ENCODE measurements at places on chromosomes 3 and 15. TPM values are rescaled to one million over a fixed set of nuclear protein-coding genes. Genes with fewer than 3 reads are reported as not detected.

GRCh38 chr15:93477188-93477587, 388.2 kb upstream of the RGMA start:
- no peak for DNase-seq

DNA sequence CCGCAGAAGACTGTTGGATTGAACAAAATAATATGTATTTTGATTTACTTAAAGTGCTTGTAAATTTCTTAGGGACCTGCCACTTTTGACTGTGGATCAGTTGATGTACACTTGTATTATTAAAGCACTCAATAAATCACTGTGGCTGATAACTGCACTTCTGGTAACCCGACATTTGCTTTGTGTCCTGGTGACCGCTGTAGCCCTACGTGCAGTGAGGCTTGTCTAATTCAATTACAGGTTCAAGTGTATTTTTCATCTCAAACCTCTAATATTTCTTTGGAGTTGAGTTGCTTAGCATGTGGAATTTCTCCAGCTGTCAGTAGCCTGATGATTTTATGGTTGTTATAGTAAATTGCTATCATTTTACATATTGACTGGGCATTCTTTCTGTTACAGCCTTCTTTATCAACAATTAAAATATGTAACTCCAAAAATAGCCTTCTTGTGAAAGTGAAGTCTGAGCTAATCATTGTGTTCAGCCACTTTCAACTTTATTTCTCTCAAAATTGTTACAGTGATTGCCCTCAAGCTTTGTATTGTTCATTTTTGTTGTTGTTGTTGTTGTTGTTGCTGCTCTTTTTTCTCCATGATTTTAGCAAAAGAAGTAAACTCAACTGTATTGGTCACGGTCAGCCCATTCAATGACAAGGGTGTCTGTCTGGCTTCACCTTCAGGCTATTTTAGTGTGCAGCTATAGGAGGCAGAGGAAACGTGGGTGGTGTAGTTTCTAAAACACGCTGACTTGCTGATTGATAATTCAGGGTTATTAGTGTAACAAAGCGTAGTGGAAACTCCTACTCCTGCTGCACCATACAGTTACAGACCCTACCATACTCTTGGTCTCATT, 215.1 kb upstream of the UBE2E1 start:
- no peak for DNase-seq

DNA sequence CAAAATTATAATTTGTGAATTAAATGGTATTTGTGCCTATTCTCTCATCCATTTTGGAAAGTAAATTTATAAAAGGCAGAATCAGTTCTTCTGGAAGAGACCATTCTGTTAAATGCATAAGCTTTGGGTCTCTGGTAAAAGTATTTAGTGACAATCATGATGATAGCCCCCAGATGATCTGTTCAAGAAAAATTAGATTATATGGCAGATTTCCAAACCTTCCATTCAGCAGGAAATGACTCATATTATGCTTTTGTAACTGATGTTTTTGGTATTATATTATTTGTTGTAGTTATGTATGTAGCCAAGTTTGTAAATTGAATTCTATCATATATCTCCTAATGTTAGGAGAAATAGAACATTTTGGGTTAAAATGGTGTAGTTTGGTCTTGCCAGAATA, 340.8 kb upstream of the DPH6 start:
- no peak for DNase-seq

GRCh38 chr3:115102046-115102445, 45.0 kb downstream of the ZBTB20 start:
- no peak for DNase-seq

DNA sequence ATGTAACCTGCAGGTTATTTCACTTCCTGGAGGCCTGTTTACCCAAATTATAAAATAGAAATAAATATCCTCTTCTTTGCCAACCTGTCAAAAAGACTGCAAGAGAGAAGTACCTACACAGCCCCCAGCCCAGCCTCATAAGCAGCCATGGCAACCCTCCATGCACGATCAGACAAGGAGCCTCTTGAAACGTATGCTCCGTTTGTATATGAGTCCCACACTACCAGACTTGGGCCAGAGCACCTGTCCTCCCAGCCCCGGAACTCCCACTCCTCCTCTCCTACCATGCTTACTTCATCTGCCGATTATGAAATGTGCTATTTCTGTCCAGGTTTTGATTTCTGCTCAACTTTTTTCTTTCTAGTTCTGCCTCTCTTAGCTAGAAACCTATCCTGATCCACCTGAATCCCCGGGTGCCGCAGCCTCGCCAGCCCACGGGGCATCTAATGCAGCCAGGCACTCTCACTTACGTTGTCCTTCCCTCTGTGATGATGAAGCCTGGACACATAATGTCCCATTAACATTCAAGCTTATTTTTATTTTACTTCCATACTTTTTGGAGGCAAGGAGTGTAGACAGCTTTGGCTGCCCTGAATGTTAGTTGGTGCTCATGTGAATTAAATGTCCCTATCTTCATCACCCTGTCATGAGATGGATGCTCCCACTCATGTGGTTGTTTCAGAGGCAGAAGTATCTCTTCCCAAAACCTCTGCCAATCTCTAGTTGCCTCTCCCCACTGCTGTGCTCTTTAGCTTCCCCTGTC, 73.8 kb downstream of the MB21D2 start:
- no peak for DNase-seq

DNA sequence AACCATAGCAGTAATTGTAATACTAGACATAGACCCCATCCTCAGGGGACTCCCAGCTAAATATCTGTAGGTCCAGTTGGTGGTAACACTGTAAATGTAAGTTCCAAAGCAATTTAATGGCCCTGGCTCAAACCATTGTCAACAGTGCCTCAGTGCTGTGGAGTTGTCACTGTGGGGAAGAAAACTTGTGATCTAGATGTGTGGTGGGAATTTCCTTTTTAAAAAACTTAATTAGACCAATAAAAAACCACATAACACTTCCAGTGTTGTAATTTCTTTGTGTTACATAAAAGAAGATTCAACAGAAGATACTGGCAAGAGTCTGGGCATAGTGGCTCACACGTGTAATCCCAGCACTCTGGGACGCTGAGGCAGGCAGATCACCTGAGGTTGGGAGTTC, 138.6 kb upstream of the UMPS start:
- no peak for DNase-seq

DNA sequence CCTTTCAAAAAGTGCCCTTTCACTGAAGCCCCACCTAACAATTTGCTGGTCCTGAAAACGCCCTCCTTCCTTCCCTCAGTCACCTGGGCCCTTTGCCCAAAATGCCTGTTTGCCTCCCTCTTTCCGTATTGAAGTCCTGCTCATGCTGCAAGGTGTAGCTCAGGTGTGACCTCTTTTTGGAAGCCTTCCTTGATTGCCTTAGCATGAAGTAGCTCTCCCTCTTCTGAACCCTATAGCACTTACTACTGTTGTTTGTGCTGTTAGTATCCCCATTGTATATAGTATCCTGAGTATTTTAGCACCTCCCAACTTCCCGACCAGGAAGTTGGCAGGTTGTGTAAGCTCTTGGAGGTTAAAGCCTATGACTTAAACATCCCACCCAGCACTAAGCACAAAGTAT, 1.7 kb downstream of the PLS1 start:
- DNase-seq: no peak

GRCh38 chr15:93274257-93274656, 185.2 kb upstream of the RGMA start:
- no peak for DNase-seq

SGO1 gene
- 0.41 TPM for total RNA-seq

MKRN2OS gene
- total RNA-seq: 1.0 TPM

OPA1 gene
- total RNA-seq: 45.1 TPM

SAMMSON gene
- 2.8 TPM for total RNA-seq

ST3GAL6 gene
- 7.1 TPM for total RNA-seq

Data from prostate gland (tissue), 2 donors.